ENCODE measurements at places on chromosomes 2 and 18.
A peak's percentile ranks its signal among the peaks of the same experiment; 100 is the strongest.

- DNase-seq = peak; percentile 85
These were observed 4.3 kb downstream of the SOX11 start for GRCh38 chr2:5696404-5696944.

GRCh38 chr18:25465152-25465732, 113.3 kb upstream of the ZNF521 start:
- no peak for DNase-seq

- no peak for DNase-seq
These were observed 51.1 kb upstream of the EPC2 start for GRCh38 chr2:148593421-148593820.

GRCh38 chr2:209208211-209208610, 215.6 kb upstream of the MAP2 start:
- no peak for DNase-seq

GRCh38 chr2:141554810-141555209, 576.0 kb downstream of the LRP1B start:
- no peak for DNase-seq
